ENCODE measurements at places on chromosomes 4 and X. TPM values are rescaled to one million over a fixed set of nuclear protein-coding genes. Genes with fewer than 3 reads are reported as not detected.

DNA sequence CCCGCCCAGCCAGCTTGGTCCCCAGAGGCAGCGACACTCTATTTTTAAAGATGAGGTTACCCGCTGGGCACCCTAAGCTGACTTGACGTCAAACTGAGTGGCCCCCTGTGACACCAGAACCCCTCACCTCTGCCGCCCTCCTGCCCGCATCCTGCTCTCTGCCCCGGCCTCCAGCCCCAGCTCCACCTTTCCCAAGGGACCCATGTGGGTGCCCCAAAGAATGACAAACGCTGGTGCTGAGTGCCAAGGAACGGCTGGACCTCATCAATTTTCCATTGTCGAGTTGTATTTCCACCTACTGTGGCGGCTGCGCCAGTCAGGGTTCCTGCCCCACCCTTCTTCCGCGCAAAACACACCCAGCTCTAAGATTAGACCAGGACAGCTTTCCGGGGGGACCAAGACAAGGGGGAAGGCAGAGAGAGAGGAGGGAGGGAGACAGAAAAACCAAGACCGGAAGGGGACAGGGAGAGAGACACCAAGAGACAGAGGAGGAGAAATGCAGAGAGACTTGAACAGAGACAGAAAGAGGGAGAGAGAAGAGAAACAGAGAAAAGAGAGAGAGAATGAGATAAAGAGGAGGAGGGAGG is 2.0 kb downstream of the PRKX start:
- H3K36me3 ChIP-seq = no peaks in the 10 kb centered on the region
- peak overlapping the region; percentile 72 for H3K27ac ChIP-seq
- no peaks in the 10 kb centered on the region for H3K4me1 ChIP-seq
- DNase-seq = no peak

DNA sequence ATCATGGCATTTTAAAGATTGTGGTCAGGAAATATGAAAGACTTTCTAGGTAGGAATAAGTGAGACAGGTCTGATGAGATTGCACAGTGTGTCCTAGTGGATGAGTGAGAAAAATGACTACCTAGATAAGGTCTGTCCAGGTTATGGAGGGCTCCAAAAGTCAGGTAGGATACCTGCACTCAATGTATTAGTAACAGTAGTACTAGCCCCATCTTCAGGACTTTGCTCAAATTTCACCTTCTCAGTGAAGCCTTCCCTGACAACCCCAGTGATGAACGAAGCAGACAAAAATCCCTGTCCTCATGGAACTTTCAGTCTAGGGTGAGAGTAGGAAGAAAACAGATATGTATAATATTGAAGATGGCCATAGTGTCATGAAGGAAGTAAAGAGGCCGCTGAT is 85.7 kb downstream of the ZIC3 start:
- no peaks in the 10 kb centered on the region for H3K4me1 ChIP-seq
- H3K27ac ChIP-seq = no peak overlapping the region
- no peak for DNase-seq
- no peak overlapping the region for H3K4me3 ChIP-seq
- H3K36me3 ChIP-seq = no peaks in the 10 kb centered on the region
- H3K27me3 ChIP-seq = no peaks in the 10 kb centered on the region

- DNase-seq = no peak
- H3K36me3 ChIP-seq = no peaks in the 10 kb centered on the region
- H3K27me3 ChIP-seq = peaks cover 6% of the 10 kb centered on the region
- no peak overlapping the region for H3K4me3 ChIP-seq
These were observed 110.2 kb upstream of the TENM3 start for GRCh38 chr4:182133033-182133432.

- H3K27ac ChIP-seq = no peak overlapping the region
- H3K4me1 ChIP-seq = peaks cover 26% of the 10 kb centered on the region
- H3K27me3 ChIP-seq = no peaks in the 10 kb centered on the region
- DNase-seq = no peak
- peaks cover 33% of the 10 kb centered on the region for H3K36me3 ChIP-seq
These were observed 50.2 kb upstream of the TADA2B start for GRCh38 chr4:6992728-6993677.

GRCh38 chr4:38717604-38718003 is 53.6 kb downstream of the KLF3 start:
- H3K4me3 ChIP-seq = no peak overlapping the region
- H3K4me1 ChIP-seq = no peaks in the 10 kb centered on the region
- H3K27me3 ChIP-seq = no peaks in the 10 kb centered on the region
- no peaks in the 10 kb centered on the region for H3K36me3 ChIP-seq
- no peak for DNase-seq
- no peak overlapping the region for H3K27ac ChIP-seq

GRCh38 chrX:155056877-155057792 is 13.8 kb downstream of the CMC4 start:
- H3K27ac ChIP-seq = no peak overlapping the region
- DNase-seq = peak; percentile 71
- H3K27me3 ChIP-seq = no peaks in the 10 kb centered on the region
- H3K36me3 ChIP-seq = peaks cover 4% of the 10 kb centered on the region

Gene MCF2
- total RNA-seq = not detected

Gene AMTN
- total RNA-seq = not detected

All from upper lobe of right lung (tissue), 1 donor.